ENCODE measurements at places on chromosomes 5 and 9.
A peak's percentile ranks its signal among the peaks of the same experiment; 100 is the strongest.

- H3K4me1 ChIP-seq, result no peaks in the 10 kb centered on the region
- no peaks in the 10 kb centered on the region for H3K27me3 ChIP-seq
- no peak overlapping the region for H3K4me3 ChIP-seq
- DNase-seq, result no peak
- H3K36me3 ChIP-seq, result no peaks in the 10 kb centered on the region
Observed at GRCh38 chr5:33702867-33703266, 188.9 kb downstream of the ADAMTS12 start.

DNA sequence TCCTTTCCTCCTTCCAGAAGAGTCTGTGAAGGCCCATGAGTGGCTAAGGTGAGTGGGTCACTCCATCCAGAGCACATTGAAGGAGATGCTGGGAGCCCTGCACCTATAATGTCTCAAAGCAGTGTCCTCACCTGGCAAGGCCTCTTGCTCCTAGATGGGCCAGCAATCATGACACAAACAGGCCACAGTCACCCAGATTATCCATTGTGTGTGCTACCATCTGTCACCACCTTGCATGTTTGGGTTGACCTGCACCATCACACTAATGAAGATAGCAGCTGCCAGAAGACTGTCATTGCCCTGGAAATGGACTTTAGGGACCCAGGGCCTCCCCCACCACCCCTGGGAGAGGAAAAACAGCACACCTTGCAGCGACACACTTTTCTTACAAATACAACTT is 69.6 kb downstream of the GABBR2 start:
- no peak overlapping the region for H3K27ac ChIP-seq
- no peaks in the 10 kb centered on the region for H3K27me3 ChIP-seq
- H3K4me1 ChIP-seq, result no peaks in the 10 kb centered on the region
- no peak for DNase-seq
- H3K4me3 ChIP-seq, result no peak overlapping the region
- no peaks in the 10 kb centered on the region for H3K36me3 ChIP-seq

GRCh38 chr9:20623021-20623747 is 885 bp upstream of the MLLT3 start:
- DNase-seq, result peak; percentile 61
- peaks cover 36% of the 10 kb centered on the region for H3K4me1 ChIP-seq
- no peaks in the 10 kb centered on the region for H3K27me3 ChIP-seq
- no peaks in the 10 kb centered on the region for H3K36me3 ChIP-seq

DNA sequence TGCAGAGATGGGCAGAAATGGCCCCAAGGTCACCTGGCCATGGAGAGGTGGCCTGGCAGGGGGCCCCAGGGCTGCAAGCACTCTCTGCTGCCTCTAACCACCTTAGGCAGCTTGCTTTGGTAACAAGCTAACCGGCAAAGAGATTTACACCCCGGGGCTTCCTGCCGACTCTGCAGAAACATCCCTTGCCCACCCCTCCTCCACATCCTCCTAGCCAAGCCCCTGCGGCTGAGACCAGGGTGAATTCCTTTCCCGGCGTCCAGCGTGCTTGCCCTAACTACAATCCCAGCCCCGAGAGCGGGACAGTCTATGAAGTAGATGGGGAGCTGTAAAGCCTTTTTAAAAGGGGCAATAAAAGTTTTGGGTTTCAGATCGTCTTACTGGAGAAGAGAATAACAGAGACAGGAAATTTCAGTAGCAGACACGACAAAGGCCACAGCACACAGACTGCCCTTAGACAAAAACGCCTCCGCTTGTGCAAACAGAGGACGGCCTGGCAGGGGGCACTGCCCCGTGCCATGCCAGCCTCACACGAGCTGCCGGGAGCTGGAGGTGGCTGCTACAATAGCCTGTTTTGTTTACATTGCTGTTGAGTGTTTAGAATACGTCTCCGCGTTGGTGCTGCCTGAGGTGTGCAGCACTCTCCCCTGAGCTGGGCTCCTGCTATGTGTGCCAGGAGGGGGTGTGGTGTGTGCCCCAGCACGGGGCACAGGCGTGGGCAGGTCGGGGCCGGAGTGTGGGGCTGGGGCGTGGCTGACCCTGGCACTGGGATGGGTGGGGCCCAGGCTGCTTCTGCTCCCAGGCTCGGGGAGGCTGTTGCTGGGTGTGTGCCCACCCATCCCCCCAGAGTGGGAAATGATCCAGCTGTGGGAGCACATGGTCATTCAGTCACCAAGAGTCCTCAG is 15.3 kb downstream of the MYMK start:
- peak; percentile 70 for DNase-seq
- H3K36me3 ChIP-seq, result no peaks in the 10 kb centered on the region
- no peak overlapping the region for H3K4me3 ChIP-seq
- H3K27ac ChIP-seq, result no peak overlapping the region
- peaks cover 7% of the 10 kb centered on the region for H3K27me3 ChIP-seq

- peaks cover 35% of the 10 kb centered on the region for H3K4me1 ChIP-seq
- no peaks in the 10 kb centered on the region for H3K36me3 ChIP-seq
- DNase-seq, result no peak
- H3K27me3 ChIP-seq, result no peaks in the 10 kb centered on the region
- H3K27ac ChIP-seq, result no peak overlapping the region
- H3K4me3 ChIP-seq, result no peak overlapping the region
Observed at GRCh38 chr9:68781928-68782327, 76.9 kb downstream of the PIP5K1B start.

DNA sequence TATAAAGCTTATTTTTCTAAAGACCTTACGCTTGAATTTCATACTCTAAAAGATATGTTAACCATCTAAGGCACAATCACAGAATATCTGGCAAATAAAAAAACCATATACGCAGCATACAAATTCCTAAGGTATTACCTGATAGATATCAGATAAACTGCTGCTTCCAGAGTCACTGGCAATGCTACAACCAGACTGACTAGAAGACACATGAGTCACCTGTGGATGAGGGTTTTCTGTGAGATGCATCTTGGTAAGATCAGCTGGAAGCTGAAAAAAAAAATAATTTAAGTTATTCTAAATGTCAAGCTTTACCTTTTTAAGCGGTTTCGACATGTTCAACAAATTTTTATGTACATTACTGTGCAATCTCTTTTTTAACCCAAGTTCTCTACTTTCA is 113.8 kb downstream of the RAPGEF6 start:
- DNase-seq, result no peak
- peaks cover 9% of the 10 kb centered on the region for H3K36me3 ChIP-seq
- no peak overlapping the region for H3K4me3 ChIP-seq
- H3K27me3 ChIP-seq, result no peaks in the 10 kb centered on the region
- H3K27ac ChIP-seq, result no peak overlapping the region

All from transverse colon (tissue), 4 donors.